ENCODE measurements at places on chromosomes 11 and 22.

GRCh38 chr11:70913715-70914231 is 338.6 kb downstream of the SHANK2 start:
- H3K4me1 ChIP-seq = peaks cover 4% of the 10 kb centered on the region
- H3K4me3 ChIP-seq = no peak overlapping the region
- no peaks in the 10 kb centered on the region for H3K36me3 ChIP-seq
- peaks cover 15% of the 10 kb centered on the region for H3K27me3 ChIP-seq
- H3K27ac ChIP-seq = no peak overlapping the region

- peaks cover 8% of the 10 kb centered on the region for H3K4me1 ChIP-seq
- H3K27ac ChIP-seq = no peak overlapping the region
- H3K27me3 ChIP-seq = peaks cover 32% of the 10 kb centered on the region
- DNase-seq = no peak
- H3K4me3 ChIP-seq = no peak overlapping the region
Measured at GRCh38 chr11:33779849-33780528, 5.7 kb upstream of the FBXO3 start.

- no peaks in the 10 kb centered on the region for H3K27me3 ChIP-seq
- no peak overlapping the region for H3K27ac ChIP-seq
- no peaks in the 10 kb centered on the region for H3K36me3 ChIP-seq
- no peak overlapping the region for H3K4me3 ChIP-seq
Measured at GRCh38 chr11:83088965-83089364, 17.3 kb upstream of the RAB30 start.

DNA sequence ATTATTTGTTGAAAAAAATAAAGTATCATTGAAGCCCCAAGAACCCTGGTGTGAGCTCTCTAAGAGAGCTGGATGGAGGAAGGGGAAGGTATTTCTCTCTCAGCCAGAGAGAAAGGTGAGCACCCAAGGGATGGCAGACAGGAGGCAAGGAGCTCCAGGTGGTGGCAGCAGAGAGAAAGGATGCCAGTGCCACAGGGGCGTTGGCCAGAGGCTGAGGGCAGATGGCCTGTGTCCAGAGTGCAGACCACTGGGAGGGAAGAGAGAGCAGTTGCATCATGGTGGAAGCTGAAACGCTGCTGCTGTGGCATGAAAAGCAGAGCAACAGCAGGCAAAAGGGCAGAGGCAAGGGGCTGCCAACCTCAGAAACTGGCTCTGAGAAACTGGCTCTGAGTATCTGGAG is 8.5 kb downstream of the SPON1 start:
- no peak overlapping the region for H3K4me3 ChIP-seq
- no peaks in the 10 kb centered on the region for H3K36me3 ChIP-seq
- peak; percentile 30 for DNase-seq
- H3K27ac ChIP-seq = no peak overlapping the region

DNA sequence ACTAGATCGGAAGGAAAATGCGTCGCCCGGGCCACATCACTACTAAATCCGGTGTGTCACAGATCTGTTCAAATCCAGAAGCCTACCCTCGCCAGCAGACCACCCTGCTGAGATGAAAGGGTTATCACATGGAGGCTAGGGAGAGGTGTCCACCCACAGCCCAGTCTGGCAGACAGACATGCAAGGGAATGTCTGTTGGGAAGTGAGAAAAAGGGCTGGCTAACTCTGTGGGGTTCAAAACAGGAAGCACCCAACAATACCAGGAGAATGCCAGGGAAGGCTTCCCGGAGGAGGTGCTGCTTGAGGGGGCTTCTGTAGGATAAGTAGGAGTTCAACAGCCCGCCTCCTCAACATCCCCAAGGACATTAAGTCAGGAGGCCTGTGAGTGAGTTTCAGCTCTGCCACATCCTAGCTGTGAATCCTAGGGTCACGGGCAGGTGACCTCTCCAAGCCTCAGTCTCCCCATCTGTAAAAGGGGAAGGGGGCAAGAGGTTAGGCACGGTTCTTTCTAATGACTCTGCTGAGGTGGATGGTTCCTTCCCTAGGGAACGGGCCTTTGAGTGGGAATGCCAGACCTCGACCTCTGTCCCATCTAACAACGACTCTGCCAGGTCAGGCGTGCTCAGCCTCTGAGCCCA is 1.1 kb downstream of the TPST2 start:
- peak overlapping the region; percentile 89 for H3K27ac ChIP-seq
- H3K4me3 ChIP-seq = peak overlapping the region; percentile 89
- H3K27me3 ChIP-seq = no peaks in the 10 kb centered on the region
- DNase-seq = peak; percentile 41

DNA sequence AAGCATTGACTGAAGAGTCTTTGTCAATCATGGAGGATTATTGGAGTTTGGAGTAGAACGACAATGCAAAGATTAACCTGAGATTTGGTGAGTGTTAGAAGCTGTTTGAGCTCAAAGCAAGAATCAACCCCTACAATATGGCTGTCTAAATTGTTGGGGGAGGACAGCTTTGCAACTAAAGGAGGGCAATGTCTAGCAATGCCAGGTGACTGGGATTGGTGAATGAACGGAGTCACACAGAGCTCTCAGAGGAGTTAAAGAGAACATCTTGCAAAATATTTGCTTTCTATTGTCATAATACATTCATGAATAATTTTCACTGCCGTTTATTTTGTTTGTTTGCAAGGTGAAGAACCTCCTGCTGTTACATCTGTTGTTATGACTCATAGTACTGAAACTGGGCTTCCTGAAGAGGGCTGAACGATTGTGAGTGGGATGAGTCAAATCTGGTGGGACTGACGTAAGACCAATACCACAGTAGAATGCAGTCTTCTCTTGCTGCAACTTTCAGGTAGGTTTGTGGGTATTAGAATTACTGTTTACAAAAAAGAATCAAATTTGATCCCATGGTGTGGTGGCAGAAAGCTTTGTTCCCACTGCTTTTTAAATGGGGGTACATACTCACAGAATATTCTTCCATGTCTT is 281.9 kb downstream of the CADM1 start:
- peak; percentile 53 for DNase-seq
- peaks cover 14% of the 10 kb centered on the region for H3K4me1 ChIP-seq
- H3K27me3 ChIP-seq = peaks cover 2% of the 10 kb centered on the region
- H3K27ac ChIP-seq = peak overlapping the region; percentile 72
- H3K36me3 ChIP-seq = no peaks in the 10 kb centered on the region

- H3K36me3 ChIP-seq = no peaks in the 10 kb centered on the region
- no peak for DNase-seq
- peaks cover 12% of the 10 kb centered on the region for H3K27me3 ChIP-seq
- H3K4me1 ChIP-seq = peaks cover 7% of the 10 kb centered on the region
- H3K27ac ChIP-seq = no peak overlapping the region
Measured at GRCh38 chr11:120182790-120183491, 27.9 kb upstream of the OAF start.

GRCh38 chr11:118232659-118233058 is 7.8 kb upstream of the JAML start:
- no peak overlapping the region for H3K4me3 ChIP-seq
- H3K4me1 ChIP-seq = peaks cover 28% of the 10 kb centered on the region
- peaks cover 61% of the 10 kb centered on the region for H3K36me3 ChIP-seq
- H3K27ac ChIP-seq = no peak overlapping the region
- H3K27me3 ChIP-seq = no peaks in the 10 kb centered on the region
- DNase-seq = peak; percentile 82

GRCh38 chr11:86814775-86815174 is 14.4 kb downstream of the PRSS23 start:
- H3K4me1 ChIP-seq = no peaks in the 10 kb centered on the region
- H3K27ac ChIP-seq = no peak overlapping the region
- DNase-seq = no peak
- H3K4me3 ChIP-seq = no peak overlapping the region
- no peaks in the 10 kb centered on the region for H3K36me3 ChIP-seq

GRCh38 chr11:74978041-74978440 is 10.7 kb upstream of the NEU3 start:
- DNase-seq = no peak
- H3K4me3 ChIP-seq = no peak overlapping the region
- no peak overlapping the region for H3K27ac ChIP-seq
- peaks cover 2% of the 10 kb centered on the region for H3K4me1 ChIP-seq
- H3K36me3 ChIP-seq = peaks cover 18% of the 10 kb centered on the region

DNA sequence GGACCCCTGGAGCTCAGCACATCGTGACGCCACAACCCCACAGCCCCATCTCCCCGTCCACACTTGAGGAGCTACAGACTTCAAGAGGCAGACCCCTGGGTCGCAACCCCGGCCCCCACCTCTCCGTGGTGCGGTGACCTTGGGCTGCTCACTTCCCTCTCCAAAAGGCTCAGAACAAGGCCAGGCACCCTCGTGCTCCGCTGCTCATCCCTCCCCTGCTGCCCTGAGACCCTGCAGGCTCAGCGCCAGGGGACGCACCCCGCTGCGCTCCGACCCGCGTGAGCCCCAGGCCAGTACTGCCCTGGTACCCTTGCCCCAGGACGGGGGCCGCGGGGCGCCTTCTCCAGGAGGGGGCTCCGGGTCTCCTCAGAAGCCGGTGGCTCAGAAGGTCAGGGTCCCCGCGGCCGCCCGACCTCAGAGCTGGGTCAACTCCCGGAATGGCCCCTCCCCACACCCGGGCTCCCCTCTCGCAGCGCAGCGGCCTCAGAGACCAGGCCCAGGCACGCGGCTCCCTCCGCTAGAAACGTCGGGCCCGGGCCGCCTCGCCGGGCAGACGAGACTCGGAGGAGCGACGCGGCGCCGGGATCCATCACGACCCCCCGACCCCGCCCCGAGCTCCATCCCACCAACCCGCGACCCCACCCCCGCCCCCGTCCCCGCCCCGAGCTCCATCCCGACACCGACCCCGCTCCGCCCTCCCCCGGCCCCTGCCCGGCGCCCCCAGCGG is 563 bp downstream of the GATD1 start:
- H3K27me3 ChIP-seq = no peaks in the 10 kb centered on the region
- peak; percentile 37 for DNase-seq
- H3K4me1 ChIP-seq = peaks cover 25% of the 10 kb centered on the region
- H3K27ac ChIP-seq = peak overlapping the region; percentile 73
- peaks cover 19% of the 10 kb centered on the region for H3K36me3 ChIP-seq

DNA sequence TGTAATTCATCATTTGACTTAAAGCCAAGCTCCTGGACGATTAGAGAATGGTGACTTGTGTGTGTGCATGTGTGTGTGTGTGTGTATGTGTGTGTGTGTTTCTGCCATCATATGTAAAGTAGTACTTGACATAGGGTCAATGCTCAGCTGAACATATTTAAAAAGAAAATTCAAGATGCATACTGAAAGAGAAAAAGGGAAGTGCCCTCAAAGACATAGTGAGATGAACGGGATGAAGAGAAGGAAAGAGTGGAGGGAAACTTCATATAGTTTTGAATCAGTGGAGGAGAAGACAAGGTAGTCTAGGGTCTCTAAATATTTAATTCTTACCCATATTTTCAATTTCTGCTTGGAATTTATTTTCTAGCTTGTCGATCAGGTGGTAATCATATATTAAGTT is 4.0 kb downstream of the TCN1 start:
- H3K4me1 ChIP-seq = peaks cover 14% of the 10 kb centered on the region
- no peak for DNase-seq
- H3K4me3 ChIP-seq = no peak overlapping the region
- no peaks in the 10 kb centered on the region for H3K36me3 ChIP-seq
- peaks cover 18% of the 10 kb centered on the region for H3K27me3 ChIP-seq

DNA sequence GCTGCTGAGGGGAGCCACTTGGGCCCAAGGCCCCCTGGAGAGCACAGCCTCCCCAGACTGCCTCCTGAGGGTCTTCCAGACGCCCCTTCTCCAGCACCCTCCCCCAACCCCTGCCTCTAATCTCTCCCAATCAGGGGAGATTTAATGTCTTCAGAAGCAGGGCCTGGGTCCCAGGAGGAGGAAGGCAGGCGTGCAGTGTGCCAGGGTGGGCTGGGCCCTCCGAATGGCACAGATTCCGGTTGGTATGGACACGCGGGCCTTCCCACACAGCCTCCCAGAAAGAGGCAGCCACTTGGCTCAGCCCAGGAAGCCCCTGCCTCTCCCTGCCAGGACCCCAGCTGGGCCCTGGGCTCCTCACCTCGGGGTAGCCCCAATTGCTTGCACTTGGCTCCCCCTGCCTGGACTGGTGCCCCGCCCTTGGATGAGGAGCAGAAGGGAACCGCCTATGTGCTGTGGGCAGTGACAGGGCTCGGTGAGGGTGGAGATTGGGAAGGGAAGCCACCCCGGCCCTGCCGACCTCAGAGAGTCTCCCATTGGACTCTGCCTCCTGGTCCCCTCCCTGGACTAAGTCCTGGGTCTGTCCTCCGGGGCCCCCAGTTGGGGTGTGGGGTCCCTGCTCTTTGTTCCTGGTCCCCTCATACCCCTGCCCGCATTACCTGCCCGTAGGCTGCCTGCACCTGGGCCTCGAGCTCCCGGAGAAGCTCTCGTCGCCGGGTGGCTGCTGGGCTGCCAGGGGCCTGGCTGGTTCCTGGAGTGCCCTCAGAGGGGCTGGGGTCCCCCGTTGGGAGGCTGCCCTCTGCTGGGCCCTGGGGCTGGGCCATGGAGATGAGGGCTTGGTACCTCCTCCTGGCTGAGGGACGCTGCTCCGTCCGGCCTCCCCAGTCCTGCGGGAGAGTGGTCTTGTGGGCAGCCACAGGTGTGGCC is 572 bp upstream of the CABP2 start:
- H3K4me1 ChIP-seq = no peaks in the 10 kb centered on the region
- peaks cover 7% of the 10 kb centered on the region for H3K27me3 ChIP-seq
- H3K27ac ChIP-seq = no peak overlapping the region
- H3K36me3 ChIP-seq = no peaks in the 10 kb centered on the region
